ENCODE measurements at places on chromosomes 2 and 18.

DNA sequence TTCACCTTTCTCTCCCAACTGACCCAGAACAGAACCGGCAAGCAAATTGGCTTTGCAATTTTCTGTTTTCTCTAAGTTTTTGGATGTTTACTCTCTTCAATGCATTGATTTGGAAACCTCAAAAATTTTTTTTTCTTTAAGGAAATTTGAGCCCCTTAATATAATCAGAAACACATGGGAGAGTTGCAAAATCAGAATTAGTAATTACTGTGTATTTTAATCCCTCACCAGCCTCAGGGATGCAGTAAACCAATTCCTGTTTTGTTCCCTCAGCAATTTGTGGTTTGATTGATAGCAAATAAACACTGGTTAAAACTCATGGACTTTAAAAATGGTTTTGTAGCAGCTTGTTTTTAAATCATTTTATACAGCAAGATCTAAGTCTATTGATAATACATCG is 281.5 kb downstream of the NEDD4L start:
- no peak for DNase-seq

GRCh38 chr2:54617409-54617808 is 106.1 kb upstream of the EML6 start:
- DNase-seq, result no peak

DNA sequence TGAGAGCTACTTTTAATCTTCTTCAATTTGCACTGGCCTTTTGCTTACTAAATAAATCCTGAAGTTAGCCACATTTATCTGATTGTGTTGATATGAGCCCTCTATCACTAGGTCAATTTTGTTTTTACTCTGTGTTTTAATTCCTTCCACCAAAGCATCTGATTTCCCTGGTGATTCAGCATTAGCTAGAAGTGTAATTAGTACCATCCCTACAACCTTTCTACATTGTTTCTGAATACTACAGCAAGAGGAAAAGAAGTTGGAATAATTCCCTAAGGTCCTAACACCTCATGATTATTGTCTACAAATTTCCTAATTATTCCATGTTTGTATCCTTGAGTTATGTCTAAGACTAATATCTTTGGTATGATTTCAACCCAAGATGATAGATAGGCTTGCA is 1093.6 kb downstream of the SUCLG1 start:
- no peak for DNase-seq

- no peak for DNase-seq
Observed at GRCh38 chr18:13539843-13540476, 186.4 kb downstream of the FAM210A start.

- peak; percentile 79 for DNase-seq
Observed at GRCh38 chr2:137706786-137707613, 257.3 kb upstream of the HNMT start.
